ENCODE measurements at places on chromosomes 7 and 10.

DNA sequence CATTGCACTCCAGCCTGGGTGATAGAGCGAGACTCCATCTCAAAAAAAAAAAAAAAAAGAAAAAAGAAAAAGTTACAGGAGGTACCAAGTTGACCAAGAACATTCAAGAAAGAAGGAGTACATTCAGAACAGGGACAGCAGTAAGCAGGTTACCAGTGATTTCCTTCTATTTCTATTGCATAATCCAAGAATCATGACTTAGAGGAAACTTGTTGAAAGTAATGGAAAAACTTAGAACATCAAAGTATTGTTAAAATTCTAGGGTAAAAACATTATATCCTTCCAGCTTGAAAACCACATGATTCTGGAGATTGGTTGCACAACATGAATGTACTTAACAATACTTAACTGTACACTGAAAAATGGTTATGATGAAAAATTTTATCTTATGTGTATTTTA, 25.2 kb downstream of the RAPGEF5 start:
- no peak for DNase-seq

- DNase-seq, result no peak
These were observed 3.3 kb upstream of the UBE2H start for GRCh38 chr7:129955993-129956543.

- DNase-seq, result no peak
These were observed 577 bp downstream of the LRRC18 start for GRCh38 chr10:48938990-48939536.

GRCh38 chr7:149621776-149622175, 124.2 kb upstream of the ZNF746 start:
- no peak for DNase-seq

DNA sequence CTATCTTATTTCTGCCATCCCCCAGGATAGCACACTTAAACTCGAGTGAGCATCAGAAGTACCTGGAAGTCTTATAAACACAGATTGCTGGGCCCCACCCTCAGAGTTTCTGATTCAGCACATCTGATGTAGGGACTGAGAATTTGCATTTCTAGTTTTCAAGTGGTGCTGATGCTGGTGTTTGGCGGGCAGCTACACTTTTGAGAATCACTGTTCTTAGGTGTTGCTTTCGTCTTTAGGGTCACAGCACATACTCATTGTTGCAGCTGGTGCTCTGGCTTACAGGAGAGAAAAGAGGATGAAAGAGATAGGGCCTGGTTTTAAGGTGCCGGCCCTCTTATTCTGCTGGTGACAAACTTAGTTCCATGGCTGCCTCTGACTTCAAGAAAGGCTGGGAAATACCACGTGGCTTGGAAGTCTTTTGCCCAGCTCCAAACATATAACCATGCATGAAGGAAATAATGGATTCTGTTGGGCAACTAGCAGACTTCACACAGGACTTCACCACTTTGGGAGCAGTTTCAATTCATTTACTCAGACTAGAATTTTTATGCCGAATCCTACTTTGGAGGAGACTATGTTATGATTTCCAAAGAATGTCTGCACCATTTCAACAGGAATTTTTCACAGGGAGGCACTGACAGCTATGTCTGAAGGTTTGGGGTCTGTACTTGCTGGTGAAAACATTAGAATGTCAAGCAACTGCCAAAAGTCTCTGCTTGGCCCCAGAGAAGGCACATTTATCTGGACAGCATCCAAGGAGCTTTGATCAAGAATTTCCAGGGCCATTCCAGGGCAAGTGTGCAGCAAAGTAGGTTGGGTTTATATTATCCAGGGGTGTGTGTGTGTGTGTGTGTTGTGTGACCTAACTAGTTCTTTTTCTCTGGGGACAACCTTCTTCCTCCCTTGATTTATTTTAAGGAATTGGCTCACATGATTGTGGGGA, 6.9 kb upstream of the MINDY4 start:
- DNase-seq, result no peak

DNA sequence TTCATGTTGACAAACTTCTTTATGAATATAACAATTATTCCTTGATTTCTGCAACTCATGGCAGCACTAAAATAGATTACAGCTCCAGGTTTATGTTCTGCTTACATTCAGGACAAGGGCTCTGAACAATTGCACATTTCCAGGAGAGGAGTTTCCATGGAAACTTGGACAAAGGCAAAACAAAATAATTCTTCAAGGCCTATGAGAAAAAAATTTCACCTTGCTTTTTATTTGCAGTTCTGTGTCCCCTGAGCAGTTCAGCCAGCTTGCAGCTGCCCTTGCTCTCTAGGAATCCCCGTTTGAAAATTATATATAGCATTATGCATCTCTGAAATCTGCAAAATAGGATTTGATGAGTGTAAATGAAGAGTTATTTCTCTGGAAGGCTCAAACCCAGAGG, 71.7 kb downstream of the ARL4A start:
- DNase-seq, result no peak

DNA sequence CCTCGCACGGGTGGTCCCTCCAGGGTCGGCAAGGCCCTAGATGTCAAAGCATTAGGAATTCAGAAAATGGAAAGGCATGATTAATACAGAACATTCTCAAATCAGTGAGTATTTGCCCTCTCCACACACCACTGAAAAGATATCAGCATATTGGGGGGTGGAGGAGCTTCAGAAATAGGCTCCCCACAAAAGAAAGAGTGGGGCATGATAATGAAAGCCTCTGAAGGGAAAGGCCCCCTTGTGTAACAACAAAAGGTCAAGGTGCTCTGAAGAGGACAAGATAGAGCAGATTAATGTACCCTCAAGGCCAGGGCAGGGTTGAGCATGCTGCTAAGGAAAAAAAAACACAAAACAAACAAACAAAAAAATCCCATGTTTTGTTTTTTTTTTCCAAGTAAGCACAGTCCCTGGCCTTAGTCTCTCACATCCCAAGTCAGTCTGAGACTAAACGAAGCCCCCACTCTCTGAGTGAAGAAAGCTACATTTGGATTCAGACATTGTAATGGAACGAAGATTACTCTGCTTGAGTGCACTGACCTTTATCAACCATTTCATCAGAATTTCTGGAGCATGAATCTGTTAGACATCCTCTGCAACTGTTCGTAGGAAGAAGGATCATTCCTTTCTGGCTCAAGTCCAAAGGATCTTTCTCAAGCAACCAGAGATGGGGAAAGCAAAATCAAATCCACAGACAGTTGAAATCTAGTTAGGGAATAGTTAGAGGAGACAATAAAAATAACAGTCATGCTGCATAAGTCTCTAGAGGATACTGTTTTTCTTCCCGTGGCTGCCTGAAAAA, 27.4 kb upstream of the DGKI start:
- DNase-seq, result no peak

DNA sequence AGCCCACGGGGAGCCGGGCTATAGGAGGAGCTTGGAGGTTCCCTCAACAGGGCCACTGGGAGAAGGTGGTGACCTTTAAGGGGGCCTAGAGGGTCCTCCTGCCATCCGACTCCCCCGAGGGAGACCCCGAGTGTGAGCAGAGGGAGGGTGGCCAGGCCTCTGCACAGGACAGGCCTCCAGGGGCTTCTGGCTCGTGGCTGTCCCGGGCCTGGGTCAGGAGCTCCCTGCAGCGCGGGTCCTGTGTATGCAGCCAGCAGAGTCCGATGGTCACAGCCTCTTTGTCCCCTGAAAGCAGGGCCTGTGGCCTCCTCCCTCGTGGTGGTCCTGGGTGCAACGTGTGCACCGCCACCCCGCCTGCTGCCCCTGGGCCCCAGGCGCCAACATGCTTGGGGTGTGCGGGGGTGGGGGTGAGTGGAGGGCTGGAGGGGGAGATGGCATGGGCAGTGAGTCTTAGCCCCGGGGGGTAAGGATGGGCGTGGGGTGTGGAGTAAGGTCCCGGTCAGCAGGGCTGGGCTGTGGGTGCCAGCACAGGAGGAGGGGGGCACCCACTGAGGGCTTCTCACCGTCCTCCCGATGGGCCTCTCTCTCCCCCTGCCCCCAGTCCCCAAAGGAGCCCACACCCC, 27.1 kb downstream of the UNCX start:
- DNase-seq, result no peak

GRCh38 chr7:103637726-103638125, 191.7 kb upstream of the SLC26A5 start:
- DNase-seq, result no peak

GRCh38 chr7:133796782-133797745, 330.1 kb upstream of the LRGUK start:
- no peak for DNase-seq

DNA sequence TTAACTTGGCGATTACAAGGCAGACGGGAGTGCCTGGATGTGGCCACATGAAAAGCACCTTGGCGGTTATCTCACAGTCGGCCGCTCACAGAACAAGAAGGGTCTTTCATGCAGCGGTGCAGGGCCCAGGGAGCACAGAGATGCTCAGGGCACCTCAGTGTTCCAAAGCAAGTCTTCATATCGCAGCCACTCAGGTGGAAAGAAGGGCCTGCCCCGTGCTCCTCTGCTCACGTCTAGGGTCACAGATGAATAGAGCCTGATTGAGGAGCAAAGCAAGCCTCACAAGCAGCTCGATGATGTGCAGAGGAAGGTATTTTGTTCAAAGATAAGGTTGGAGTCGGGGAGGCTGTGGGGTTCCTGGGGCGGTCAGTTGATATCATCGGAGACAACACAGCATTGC, 297.8 kb downstream of the WDR11 start:
- no peak for DNase-seq

GRCh38 chr10:93434991-93435491, 47.1 kb downstream of the MYOF start:
- DNase-seq, result no peak

GRCh38 chr7:101814081-101814990, 3.1 kb upstream of the CUX1 start:
- DNase-seq, result peak; percentile 33

DNA sequence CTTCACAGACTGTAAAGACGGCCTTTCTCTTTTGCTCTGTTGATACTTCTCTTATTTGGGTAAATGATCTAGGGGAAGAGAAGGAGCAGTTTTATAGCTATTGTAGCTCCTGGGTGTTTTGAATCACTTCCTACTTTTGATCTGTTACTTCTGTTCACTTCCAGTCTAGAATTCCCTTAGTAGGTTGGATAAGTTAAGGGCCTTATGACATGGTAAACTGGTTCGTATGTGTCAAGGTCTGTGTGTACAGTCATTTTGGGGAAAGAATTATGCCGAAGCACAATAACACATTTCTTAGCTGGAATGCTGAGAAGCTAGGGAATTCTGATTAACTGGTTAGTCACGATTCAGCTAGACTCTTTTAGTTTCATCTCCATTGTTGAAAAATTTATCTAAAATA, 8.1 kb downstream of the DENND10 start:
- no peak for DNase-seq

GRCh38 chr7:17680026-17680425, 260.3 kb downstream of the SNX13 start:
- DNase-seq, result peak; percentile 59

DNA sequence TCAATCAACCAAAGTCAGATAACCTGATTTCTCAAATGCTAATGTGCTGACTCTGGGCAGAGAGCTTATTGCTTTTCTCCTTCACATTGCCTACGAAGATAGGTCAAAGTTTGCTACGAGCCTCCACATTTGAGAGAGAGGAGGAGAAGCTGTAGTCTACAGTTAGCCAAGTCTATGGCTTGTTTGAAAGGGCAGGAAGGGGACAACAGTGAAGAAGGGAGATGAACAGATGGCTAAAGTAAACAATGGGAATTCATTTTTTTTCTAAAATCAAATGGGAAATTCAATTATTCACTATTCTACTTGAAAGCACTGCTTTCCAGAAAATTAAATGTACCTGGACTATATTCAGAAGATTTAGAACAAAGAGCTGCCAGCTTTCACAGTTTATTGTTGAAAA, 126.7 kb upstream of the C1QL3 start:
- DNase-seq, result no peak

- DNase-seq, result no peak
These were observed 81.0 kb upstream of the LRRC4 start for GRCh38 chr7:128112018-128112780.

DNA sequence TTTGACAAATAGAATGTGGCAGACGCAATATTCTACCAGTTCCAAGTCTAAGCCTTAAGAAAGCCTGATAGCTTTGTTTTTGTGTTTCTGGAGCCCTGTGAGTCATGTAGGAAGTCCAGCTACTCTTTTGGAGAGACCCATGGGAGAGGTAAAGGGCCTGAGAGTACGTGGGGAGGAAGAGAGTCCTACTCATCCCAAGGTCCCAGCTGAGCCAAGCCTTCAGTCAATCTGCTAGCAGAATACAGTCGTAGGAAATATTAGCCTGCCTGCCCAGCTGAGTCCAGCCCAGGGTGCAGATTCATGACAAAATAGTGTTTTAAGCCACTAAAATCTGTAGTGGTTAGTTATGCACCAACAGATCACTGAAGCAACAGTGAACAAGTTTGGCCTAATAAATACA, 9.0 kb upstream of the GNA12 start:
- DNase-seq, result no peak

DNA sequence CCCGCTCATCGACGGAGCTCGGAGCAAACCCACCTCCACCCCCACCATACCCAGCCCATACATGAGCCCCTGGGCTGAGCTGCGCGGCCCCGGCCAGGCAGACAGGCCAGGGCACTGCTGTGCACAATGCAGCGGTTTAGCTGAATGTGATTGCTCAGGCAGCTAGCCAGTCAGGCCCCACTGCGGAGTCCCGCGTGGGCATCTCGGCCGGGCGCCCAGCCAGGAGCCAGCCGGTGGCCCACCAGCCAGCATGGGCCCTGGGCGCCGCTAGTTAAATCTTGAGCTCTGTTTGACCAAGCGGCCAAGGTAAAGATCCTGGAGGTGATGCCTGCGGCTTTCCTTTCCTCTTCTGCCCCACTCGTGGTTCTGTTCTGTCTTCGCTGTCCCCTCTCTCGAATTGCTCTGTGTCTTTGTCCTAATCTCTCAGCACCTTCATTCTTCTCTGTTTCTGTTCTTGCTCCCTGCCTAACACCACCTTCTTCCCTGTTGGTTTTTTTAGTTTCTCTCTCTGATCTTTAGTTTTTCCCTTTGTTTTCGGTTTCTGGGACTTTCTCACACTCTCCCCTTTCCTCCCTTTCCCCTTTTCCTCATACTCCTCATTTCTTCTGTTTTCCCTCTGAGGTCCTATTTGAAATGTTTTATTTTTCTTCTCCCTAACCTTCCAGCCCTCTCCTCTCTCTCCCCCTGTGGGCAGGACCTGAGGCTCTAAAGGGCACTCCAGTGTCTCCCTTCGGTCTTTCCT, 6.6 kb downstream of the UFSP1 start:
- DNase-seq, result no peak

DNA sequence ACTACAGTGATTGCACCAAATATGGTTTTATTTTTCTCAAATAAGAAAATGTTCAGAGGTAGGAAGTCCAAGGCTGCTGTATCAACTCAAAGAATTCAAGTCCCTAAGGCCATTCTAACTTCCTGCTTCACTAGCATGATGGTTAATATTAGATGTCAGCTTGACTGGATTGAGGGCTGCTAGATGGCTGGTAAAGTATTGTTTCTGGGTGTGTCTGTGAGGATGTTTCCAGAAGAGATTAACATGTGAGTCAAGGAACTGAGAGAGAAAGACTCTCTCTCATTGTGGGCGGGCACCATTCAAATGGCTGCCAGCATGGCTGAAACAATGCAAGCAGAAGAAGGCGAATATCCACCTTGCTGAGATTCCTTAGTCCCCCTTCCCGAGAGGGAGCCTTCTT, 77.4 kb upstream of the NRBF2 start:
- peak; percentile 21 for DNase-seq
